Esophagus squamous epithelium (tissue), 5 donors: ENCODE measurements at places on chromosomes 7 and 10.

- DNase-seq, result no peak
Measured at GRCh38 chr10:102400598-102401341, 5.3 kb downstream of the NFKB2 start.

- no peak for DNase-seq
Measured at GRCh38 chr7:143426479-143427142, 16.6 kb upstream of the TAS2R60 start.

DNA sequence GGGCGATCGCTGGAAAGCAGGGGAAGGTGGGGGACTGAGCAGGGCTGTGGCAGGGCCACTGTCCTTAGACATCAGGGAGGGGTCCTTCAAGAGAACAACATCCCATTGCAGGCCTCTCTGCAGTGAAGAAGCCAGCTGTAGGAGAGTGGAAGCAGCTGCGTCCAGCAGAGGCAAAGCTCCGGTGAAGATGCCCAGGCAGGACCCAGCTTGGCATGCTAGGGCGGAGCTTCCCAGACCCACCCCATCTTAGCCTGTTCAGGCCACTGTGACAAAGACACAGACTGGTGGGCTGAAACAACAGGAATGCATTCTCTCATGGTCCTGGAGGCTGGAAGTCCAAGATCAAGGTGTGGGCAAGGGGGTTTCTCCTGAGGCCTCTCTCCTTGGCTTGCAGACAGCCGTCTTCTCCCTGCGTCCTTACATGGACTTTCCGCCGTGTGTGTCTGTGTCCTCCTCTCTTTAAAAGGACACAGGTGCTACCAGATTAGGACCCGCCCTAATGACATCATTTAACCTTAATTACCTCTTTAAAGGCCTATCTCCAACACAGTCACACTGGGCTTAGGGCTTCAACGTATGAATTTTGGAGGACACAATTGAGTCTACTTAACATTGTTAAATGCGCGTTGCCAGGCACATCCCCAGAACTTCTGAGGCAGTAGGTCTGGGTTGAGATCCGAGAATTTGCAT, 178.1 kb upstream of the GRB10 start:
- no peak for DNase-seq

GRCh38 chr7:102318482-102318971, 31.9 kb downstream of the SH2B2 start:
- DNase-seq, result no peak

DNA sequence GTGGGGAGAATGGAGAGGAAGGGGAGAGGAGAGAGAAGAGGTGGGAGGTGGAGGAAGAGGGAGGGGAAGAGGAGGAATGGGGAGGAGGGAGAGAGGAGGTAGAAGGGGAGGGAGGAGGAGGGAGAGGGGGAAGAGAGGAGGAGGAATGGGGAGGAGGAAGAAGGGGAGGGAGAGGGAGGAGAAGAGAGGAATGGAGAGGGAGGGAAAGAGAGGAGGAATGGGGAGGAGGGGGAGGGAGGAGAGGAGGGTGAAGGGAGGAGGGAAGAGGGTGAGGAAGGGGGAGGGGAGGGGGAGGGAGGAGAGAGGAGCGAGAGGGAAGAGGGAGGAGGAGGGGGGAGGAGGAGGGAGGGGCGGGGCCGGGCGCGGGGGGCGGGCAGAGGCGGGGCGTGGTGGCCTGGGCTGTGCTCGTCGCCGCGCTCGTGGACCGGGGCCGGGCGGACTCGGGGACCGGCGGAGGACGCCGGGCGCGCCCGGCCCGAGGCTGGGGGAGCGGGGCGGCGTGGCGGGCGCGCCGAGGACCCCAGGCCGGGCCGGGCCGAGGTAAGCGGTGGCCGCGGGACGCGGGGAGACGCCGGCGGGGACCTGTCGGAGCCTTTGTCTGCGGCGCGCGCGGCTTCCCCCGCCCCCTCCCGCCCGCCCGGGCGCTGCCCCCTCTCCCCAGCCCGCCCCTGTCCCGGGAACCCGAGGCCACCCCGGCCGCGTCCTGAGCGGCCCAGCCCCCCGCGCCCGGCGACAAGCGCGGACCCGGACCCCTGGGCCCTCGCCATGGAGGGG, at the start of gene SLC29A4:
TSS of gene SLC29A4 (plus strand) at position 401 of the 774 bp plus-strand sequence. CDS start 4,874 bp downstream, outside the sequence.
- DNase-seq, result no peak

DNA sequence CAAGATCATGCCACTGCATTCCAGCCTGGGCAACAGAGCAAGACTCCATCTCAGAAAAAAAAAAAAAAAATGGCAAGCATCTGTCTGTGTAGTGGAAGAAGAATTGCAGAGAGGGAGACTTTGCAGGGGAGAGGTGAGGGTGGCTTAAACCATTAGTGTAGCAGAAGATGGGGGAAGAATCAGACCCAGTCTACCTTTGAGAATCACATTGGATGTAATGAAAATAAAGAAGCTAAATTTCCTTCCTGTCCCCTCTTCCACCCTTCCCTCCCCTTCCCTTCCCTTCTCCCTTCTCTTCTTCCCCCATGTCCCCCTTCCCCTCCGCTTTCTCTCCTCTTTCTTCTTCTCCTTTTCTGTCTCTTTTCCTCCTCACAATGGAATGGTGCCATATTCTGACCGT, 180.8 kb upstream of the SVIL start:
- DNase-seq, result no peak

GRCh38 chr10:123165445-123166072, 11.4 kb downstream of the BUB3 start:
- DNase-seq, result no peak

DNA sequence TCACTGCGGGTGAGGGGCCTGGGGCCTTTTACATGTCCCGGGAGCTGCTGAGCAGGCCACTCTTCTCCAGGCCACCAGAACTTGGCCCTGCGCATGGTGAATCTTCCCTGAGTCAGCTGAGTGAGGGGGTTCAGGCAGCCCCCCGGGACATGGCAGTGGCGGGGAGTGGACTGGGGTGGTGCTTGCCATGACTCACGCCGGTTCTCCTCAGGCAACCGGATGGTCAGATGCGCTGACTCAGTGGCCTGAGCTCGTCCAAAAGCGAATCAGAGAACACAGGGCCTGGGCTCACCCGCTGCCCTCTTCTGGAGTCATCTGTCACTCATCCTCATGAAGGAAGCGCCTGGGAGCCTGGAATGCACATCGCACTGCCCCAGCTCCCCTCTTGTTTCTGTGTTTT, 33.5 kb downstream of the HTRA1 start:
- no peak for DNase-seq

DNA sequence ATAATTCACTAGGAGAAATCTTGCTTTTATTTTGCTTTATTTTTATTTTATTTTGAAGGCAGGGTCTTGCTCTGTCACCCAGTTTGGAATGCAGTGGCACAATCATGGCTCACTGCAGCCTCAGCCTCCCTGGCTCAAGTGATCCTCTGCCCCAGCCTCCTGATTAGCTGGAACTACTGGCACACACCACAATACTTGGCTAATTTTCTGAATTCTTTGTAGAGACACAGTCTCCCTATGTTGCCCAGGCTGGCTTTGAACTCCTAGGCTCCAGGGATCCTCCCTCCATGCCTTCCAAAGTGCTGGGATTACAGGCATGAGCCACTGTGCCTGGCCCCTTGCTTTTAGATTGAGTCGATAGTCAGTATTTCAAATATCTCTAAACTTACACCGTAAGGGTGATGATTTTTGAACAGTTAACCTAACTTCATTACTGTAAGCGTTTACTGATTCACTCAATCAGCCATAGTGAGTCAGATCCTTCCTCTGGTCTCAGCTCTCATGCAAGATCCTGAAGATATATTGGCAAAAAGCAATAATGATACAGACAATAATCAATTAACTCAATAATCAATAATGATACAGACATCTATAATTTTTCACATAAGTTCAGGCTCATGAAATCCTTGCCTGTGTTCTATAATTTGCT, 239.5 kb downstream of the KIAA1217 start:
- no peak for DNase-seq

DNA sequence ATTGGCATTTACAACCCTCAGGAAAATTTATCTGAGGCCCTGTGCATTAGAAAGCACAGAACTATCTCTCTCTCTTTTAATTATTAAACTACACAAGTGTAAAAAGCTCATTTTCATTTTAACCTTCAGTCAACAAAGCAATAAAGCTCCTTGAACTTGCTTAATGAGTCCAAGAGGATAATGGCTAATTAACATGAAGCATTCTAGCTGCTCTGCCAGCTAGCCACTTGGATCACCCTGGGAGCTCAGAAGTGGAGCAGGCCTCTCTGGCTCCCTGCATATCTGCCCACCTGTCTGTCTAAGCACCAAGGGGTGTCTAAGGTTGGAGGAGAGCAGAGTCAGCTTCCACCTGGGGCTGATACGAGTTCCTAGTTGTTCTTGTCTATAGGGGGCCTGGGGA, 56.0 kb upstream of the SLC35G1 start:
- no peak for DNase-seq

- DNase-seq, result no peak
Measured at GRCh38 chr10:58913717-58914116, 262.7 kb upstream of the PHYHIPL start.

GRCh38 chr7:390761-391410, 100.9 kb downstream of the FOXL3 start:
- DNase-seq, result no peak

GRCh38 chr10:54262726-54263125, 538.3 kb downstream of the PCDH15 start:
- DNase-seq, result no peak

GRCh38 chr10:15037691-15038090, 6.1 kb upstream of the OLAH start:
- DNase-seq, result no peak

DNA sequence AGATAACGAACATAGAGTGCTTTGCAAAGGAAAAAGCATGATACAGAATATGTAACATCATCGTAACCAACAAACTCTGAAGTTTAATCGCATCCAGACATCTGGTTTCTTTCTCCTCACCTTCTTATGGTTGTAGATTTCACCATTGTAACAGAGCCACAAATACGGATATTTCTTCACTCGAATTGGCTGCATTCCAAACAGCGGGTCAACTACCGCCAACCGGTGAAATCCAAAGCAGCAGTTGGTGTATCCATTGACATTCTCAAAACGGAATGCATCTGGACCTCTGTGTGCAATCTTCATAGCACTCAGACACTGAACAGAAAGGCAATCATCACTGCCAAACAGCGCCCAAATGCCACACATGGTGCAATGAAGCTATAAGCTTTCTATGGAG, 3.4 kb downstream of the ASNS start:
- DNase-seq, result no peak

DNA sequence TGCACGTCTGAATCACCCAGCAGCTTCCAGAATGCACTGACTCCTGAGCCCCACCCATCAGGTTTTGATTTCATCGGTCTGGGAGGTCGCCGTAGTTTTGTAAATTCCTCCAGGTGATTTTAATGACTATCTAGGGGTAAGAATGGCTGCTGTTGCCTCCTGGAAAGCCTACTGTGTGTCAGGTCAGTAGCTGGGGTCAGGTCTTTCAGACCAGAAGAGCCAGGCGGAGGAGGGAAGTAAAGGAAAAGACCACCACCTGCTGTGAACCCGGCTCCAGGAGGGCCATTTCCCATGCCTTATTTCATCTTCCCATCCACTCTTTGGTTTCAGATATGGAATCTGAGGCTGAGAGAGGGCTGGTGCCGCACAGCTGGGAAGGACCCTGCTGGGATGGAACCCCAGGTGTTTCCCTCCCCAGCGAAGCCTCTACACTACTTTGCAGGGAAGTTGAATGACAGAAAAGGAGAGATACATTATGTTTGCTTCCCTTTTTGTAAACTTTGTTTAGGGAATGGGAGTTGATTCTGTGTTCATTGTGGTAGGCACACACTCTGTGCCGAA, 19.8 kb downstream of the ADAMTS14 start:
- DNase-seq, result no peak

DNA sequence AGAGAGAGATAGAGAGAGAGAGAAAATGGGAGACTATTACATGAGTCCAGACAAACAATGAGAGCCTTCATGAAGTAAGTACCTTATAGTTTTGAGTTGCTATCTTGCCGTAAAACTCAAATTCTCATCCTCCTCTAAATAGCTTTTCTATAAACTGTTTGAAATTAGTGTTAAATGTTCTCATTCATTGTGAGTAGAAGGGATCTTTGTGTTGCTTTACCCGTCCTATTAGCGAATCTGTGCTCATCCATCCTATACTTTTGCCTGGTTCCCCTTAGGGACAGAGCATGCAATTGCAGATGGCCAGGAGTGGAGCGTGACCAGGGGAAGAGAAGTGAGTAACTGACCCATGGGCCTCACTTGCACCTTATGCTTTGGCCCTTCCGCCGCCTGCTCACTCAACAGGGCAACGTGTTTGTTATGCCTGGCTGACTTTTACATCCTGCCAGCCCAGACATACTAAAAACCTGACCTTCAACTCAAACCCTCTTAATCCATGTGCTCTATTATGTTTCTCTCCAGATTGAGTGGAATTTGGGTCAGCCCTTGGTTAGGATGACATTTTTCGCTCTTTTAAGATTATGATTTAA, 244.2 kb upstream of the YAE1 start:
- no peak for DNase-seq

- no peak for DNase-seq
Measured at GRCh38 chr7:87480386-87480785, 4.9 kb upstream of the ABCB4 start.

DNA sequence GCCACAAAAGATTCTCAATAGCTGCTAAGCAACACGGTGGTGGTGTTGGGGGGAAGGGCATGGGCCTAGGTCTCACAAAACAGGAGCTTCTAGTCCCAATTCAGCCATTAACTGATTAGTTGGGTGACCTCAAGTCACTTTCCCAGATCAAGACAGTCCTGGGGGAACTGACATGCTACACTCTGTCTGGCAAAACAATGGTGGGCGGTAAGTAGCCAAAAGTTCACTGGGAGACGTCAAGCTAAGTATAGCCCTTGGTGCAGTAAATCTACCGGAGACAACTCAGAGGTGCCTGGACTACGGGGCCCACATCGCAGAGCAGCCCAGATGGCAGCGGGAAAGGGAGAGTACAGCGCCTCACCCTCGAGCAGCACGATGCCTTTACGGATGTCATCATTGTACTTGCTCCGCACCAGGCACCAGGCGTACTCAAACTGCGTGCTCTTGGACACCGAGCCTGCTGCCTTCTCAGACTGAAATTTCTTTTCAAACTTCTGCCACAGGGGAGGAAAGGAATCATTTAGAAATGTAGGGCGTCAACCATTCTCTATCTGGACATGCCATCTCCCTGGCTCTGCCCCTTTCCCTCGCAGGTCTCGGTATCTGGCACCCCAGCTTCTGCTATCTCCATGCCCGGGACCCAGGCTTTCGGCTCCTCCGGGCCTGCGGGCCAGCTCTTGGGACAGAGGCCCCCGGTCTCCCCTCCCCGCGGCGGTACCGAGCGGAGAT, 1.1 kb downstream of the FIS1 start:
- DNase-seq, result no peak
